Inflammatory macrophage treated with lipopolysaccharide for 1 hour (primary cell): ENCODE measurements at places on chromosomes 4 and X.

- DNase-seq = no peak
Measured at GRCh38 chr4:168071304-168071703, 21.0 kb upstream of the ANXA10 start.

GRCh38 chr4:108201774-108202173, 33.0 kb upstream of the LEF1 start:
- no peak for DNase-seq

DNA sequence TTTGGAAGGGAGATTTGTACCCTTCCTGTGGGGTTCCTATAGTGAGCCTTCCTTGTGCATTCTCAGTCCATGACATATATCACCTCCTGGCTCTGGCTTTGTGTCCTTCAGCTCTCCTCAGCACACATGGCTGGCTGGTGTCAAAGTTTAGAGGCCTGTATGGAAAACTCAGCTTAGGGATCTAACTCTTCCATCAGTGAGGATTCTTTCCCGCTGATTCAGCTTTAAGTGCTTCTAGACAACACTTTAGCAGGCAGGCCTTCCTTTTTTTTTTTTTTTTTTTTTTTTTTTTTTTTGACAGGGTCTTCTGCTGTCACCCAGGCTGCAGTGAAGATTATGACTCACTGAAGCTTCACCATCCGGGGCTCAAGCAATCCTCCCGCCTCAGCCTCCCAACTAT, 84.2 kb downstream of the NPNT start:
- DNase-seq = no peak

GRCh38 chr4:56953680-56954520, 23.5 kb downstream of the NOA1 start:
- DNase-seq = no peak
